ENCODE measurements at places on chromosomes 3 and 15. TPM values are rescaled to one million over a fixed set of nuclear protein-coding genes. Genes with fewer than 3 reads are reported as not detected.
A peak's percentile ranks its signal among the peaks of the same experiment; 100 is the strongest.

- H3K4me3 ChIP-seq: no peak overlapping the region
- H3K27ac ChIP-seq: no peak overlapping the region
- no peaks in the 10 kb centered on the region for H3K27me3 ChIP-seq
- no peaks in the 10 kb centered on the region for H3K36me3 ChIP-seq
- H3K4me1 ChIP-seq: peaks cover 33% of the 10 kb centered on the region
Observed at GRCh38 chr15:44738340-44738984, 2.1 kb downstream of the TRIM69 start.

- no peaks in the 10 kb centered on the region for H3K36me3 ChIP-seq
- H3K4me3 ChIP-seq: no peak overlapping the region
- no peaks in the 10 kb centered on the region for H3K27me3 ChIP-seq
- H3K27ac ChIP-seq: no peak overlapping the region
Observed at GRCh38 chr15:68553994-68554720, 24.6 kb upstream of the CORO2B start.

DNA sequence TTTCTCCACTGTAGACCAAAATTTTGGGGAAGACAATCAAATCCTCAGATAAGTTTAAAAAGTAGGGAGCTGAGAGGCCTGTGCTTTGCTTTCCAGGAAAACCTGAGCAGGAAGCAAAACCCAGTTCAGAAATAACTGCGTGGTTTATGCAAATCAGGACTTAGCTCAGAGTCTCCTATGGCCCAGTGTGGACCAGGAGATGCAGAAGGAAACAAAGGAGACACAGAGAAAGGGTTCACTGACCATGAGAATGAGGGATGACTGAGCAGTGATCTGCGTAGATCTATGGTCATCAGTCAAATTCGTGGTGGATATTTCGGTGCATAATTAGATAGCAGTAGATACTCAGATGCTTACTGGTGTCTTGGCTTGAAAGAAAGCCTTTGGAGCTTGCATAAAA, 196.6 kb downstream of the TPRG1 start:
- no peak overlapping the region for H3K4me3 ChIP-seq
- no peak overlapping the region for H3K27ac ChIP-seq
- H3K4me1 ChIP-seq: peaks cover 3% of the 10 kb centered on the region
- H3K36me3 ChIP-seq: no peaks in the 10 kb centered on the region
- DNase-seq: peak; percentile 45
- H3K27me3 ChIP-seq: no peaks in the 10 kb centered on the region

DNA sequence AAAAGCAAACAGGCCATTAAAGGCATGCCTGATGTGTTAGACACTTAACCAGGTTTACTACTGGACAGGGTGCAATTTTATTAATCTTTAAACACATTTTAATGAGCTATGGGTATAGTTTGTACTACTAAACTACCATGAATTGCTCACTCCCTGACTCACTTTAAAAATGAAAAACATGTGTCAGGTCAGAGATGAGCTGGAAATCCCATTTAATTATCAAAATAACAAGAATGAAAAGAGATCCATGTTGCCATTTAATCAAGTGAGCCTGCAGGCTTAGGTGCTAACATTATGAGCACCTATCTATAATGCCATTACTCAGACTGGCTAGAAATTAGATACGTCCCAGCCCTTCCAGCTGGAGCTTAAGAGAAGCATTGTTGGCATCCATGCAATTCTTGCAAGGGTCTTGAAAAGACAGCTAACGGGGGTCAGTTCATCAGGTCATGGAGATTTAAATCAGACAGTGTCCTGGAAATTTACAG, 224.4 kb downstream of the THRB start:
- H3K4me1 ChIP-seq: no peaks in the 10 kb centered on the region
- H3K27me3 ChIP-seq: no peaks in the 10 kb centered on the region
- H3K36me3 ChIP-seq: no peaks in the 10 kb centered on the region
- no peak overlapping the region for H3K4me3 ChIP-seq
- no peak for DNase-seq

- peaks cover 4% of the 10 kb centered on the region for H3K27me3 ChIP-seq
- H3K4me1 ChIP-seq: no peaks in the 10 kb centered on the region
- no peak overlapping the region for H3K4me3 ChIP-seq
- no peak for DNase-seq
- H3K36me3 ChIP-seq: no peaks in the 10 kb centered on the region
Observed at GRCh38 chr3:141057946-141058800, 7.0 kb downstream of the SPSB4 start.

- H3K4me3 ChIP-seq: no peak overlapping the region
- no peaks in the 10 kb centered on the region for H3K4me1 ChIP-seq
- no peak overlapping the region for H3K27ac ChIP-seq
- peak; percentile 63 for DNase-seq
Observed at GRCh38 chr3:71689291-71689690, 35.9 kb downstream of the EIF4E3 start.

GRCh38 chr3:141178026-141178425, 53.6 kb upstream of the PXYLP1 start:
- no peaks in the 10 kb centered on the region for H3K4me1 ChIP-seq
- no peak for DNase-seq
- H3K27me3 ChIP-seq: no peaks in the 10 kb centered on the region
- H3K4me3 ChIP-seq: no peak overlapping the region
- no peak overlapping the region for H3K27ac ChIP-seq

DNA sequence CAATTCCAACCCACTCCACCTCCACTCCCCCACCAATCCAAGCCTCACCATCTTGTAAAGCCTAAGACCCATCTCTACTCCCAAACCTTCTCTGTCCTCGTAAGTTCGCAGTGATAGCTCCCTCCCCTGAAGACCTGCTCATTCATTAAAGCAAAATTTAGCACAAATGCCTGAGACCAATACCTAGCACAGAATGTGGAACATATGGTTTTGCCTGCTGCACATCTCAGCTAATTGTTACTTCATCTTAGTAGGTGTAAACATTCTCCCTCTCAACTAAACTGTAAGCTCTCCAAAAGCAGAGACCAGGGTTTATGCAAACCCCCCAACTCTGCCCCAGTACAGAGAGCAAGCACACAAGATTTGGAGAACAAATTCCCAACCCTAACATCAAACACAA, 20.5 kb downstream of the DCLK3 start:
- 0 out of 2 replicates have a peak, but pooled peaks cover 2% of the 10 kb centered on the region for H3K27me3 ChIP-seq
- H3K27ac ChIP-seq: no peak overlapping the region
- no peaks in the 10 kb centered on the region for H3K36me3 ChIP-seq
- no peaks in the 10 kb centered on the region for H3K4me1 ChIP-seq
- no peak overlapping the region for H3K4me3 ChIP-seq
- no peak for DNase-seq

- no peaks in the 10 kb centered on the region for H3K36me3 ChIP-seq
- no peaks in the 10 kb centered on the region for H3K27me3 ChIP-seq
- H3K27ac ChIP-seq: no peak overlapping the region
- DNase-seq: no peak
Observed at GRCh38 chr3:115975353-115975752, 352.0 kb downstream of the GAP43 start.

DNA sequence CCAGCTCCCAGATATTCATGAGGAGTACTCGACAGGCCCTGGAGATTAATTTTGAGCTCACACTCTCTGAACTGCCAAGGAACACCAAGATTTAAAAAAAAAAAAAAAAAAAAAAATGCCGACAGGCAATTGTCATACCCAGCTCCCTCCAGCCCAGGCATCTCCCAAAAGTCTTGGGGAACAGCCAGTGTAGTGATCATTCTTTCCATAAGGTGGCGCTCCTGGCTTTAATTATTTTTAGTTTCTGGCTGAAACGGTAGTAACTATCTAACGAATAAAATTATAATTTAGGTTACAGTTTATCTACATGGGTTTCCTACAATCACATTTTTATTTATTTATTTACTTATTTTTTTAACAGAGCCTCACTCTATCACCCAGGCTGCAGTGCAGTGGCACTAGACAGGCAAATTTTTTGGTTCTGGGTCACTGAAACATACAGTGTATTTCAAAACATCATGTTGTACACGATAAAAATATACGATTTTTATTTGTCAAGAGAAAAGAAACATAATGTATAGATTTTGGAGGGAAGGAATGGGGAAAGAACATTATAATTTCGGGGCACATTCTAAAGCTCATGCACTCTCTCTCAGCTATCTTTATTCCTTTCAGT, 157.3 kb downstream of the ADAMTS9 start:
- no peaks in the 10 kb centered on the region for H3K36me3 ChIP-seq
- no peaks in the 10 kb centered on the region for H3K4me1 ChIP-seq
- DNase-seq: peak; percentile 80
- no peak overlapping the region for H3K4me3 ChIP-seq
- H3K27me3 ChIP-seq: no peaks in the 10 kb centered on the region

DNA sequence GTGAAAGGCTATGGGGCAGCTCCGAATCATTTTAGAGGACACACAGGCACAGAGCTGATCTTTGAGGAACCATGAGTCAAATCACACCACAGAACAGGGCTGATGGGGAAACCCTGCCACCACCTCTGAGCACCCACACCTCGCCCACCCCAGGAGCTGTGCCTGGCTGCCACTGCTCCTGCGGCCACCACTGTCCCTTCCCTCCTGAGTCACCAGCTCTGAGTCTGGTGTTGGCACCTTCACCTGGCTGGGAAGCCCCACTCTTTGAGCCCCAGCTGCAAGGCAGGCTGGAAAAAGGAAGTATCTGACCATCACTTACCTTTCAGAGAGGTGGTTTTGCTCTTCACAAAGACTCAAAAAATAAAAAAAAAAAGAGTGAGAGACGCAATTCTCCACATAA, 63.6 kb upstream of the MEF2A start:
- peaks cover 53% of the 10 kb centered on the region for H3K4me1 ChIP-seq
- peak overlapping the region; percentile 15 for H3K4me3 ChIP-seq
- H3K27me3 ChIP-seq: no peaks in the 10 kb centered on the region

DNA sequence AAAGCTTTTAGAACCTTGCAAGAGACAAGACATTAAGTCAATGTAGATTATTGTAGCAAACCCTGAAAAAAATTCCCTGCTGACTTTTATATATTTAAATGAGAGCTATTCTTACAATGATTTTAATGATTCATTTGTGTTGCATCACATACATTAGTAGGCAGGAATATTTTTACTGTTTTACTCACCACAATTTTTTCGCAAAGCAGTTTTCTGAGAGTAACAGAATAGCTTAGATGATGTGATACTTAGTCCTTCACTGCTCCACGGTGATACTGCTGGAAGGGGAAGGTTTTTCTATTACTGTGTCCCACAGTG, 43.9 kb upstream of the CLRN1 start:
- H3K36me3 ChIP-seq: no peaks in the 10 kb centered on the region
- no peaks in the 10 kb centered on the region for H3K4me1 ChIP-seq
- no peak overlapping the region for H3K4me3 ChIP-seq
- no peak for DNase-seq
- H3K27ac ChIP-seq: no peak overlapping the region
- no peaks in the 10 kb centered on the region for H3K27me3 ChIP-seq

DNA sequence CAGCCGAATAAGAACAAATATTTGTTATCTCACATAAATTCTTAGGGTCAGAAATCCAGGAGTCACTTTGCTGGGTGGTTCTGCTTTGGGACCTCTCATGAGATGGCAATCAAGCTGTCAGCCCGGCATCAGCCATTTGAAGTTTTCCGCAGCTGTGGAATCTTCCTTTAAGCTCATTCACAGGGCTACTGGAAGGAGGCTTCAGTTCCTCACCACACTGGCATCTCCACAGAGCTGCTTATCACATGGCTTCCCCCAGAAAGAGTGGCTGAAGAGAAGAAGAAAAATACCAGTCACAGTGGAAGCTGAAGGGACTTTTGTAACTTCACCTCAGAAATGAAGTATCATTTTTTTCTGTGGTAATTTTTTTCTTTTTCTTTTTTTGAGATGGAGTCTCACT, 267.7 kb downstream of the CHL1 start:
- H3K27me3 ChIP-seq: no peaks in the 10 kb centered on the region
- no peak overlapping the region for H3K4me3 ChIP-seq
- no peak for DNase-seq
- H3K36me3 ChIP-seq: no peaks in the 10 kb centered on the region

DNA sequence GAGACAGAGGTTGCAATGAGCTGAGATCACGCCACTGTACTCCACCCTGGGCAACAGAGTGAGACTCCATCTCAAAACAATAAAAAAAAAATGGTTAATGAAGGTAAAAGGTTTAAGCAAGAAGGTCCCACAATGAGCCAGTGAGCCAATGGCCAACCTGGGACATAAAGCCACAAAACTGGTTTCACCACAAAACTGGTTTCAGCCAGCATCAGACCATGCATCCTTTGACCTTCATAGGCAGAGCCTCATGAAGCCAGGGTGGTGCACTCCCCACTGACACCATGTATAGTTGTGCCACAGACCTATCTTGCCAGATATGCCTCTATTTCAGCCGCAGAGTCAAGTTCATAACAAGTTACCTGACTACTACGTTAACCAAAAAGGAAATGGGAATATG, 41.9 kb downstream of the SCAP start:
- no peak for DNase-seq
- no peak overlapping the region for H3K27ac ChIP-seq
- peaks cover 25% of the 10 kb centered on the region for H3K36me3 ChIP-seq
- H3K4me1 ChIP-seq: no peaks in the 10 kb centered on the region
- no peak overlapping the region for H3K4me3 ChIP-seq
- no peaks in the 10 kb centered on the region for H3K27me3 ChIP-seq

GRCh38 chr3:19799887-19800286, 134.1 kb downstream of the EFHB start:
- no peak overlapping the region for H3K4me3 ChIP-seq

DNA sequence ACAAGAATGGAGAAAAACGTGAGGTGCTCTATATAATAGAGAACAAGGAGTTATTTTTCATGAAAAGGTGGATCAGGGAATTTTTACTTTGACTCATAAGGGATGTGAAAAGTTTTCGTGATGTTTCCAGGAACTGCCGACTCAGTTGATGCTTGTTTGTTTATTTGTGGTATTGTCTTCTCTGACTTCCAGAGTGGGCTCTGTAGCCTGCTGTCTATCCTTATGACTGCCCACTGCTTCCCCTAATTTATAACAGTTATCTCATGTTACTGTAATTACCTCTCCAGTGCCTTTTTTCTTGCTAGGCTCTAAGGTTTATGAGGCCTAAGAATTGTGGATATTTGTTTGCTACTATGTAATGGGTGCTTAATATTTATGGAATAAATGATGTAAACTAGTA, 12.3 kb downstream of the ARL13B start:
- H3K27ac ChIP-seq: no peak overlapping the region
- no peaks in the 10 kb centered on the region for H3K4me1 ChIP-seq
- no peak overlapping the region for H3K4me3 ChIP-seq
- DNase-seq: no peak

DNA sequence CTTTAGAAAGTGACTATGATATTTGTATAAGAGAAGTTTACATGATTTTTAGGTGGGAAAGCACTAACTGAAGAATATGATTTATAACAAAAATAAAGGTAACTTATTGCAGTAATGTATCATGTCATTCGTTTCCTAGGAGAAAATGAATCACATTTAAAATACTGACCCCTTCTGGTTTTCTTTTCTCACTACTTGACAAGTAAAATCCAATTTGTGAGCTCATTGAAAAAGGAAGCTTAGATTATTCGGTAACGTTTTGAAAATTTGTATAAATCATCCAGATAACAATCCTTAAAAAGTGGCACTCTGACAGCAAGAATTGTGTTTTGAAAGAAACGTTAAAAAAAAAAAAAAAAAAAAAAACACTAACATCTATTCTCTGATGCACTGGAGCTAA, 39.0 kb downstream of the NSUN3 start:
- no peak overlapping the region for H3K27ac ChIP-seq
- peak; percentile 65 for DNase-seq
- H3K4me3 ChIP-seq: no peak overlapping the region
- H3K27me3 ChIP-seq: no peaks in the 10 kb centered on the region
- H3K4me1 ChIP-seq: no peaks in the 10 kb centered on the region
- H3K36me3 ChIP-seq: peaks cover 27% of the 10 kb centered on the region

SERPINI2 gene
- not detected for total RNA-seq

SERP1 gene
- total RNA-seq: 321 TPM

SEMA3F gene
- not detected for total RNA-seq
